Amygdala (tissue), 56 donors: ENCODE measurements at places on chromosomes 7 and 10.
A peak's percentile ranks its signal among the peaks of the same experiment; 100 is the strongest.

DNA sequence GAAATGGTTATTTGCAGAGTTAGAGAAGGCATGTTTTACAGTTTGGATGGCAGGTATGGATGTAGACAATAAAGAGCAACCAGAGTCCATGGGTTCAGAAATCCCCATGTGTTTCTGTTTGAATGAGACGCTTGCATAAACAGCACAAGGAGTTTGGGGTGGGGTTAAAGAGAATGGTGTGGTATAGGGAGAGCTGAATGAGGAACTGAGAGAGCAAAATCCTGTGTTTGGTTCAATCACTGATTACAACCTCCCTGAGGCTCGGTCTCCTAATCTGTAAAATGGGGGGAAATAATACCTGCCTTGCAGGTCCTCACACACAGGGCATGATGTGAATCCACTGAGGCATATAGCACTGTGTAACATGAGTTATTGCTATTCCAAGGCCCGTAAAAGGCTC lies 23.7 kb downstream of the CAV1 start:
- no peak for DNase-seq

DNA sequence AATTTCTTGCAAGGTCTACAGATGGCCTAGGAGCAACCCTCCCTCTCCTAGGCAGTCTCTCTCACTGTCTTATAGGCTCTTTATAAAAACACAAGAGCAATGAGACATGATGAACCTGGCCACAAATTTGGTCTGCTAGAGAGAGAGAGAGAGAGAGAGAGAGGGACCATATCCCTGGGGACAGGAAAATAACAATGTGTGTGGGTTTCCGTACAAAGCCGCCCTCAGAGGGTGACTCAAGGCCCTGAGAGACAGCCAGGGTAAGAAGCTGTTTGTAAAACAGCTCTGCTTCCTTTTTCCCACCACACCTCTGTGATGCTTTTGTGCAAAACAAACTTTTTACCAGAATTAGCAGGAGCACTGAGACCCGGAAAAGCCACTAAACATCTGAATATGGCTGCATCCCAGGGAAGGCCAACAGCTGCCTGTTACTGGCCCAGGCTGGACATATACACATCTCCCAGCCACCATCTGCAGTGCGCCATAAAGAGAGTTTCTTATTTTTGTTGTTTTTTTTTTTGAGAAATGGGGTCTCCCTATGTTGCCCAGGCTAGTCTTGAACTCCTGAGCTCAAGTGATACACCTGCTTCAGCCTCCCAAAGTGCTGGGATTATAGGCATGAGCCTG lies 18.4 kb downstream of the GIMAP5 start:
- no peak for DNase-seq

DNA sequence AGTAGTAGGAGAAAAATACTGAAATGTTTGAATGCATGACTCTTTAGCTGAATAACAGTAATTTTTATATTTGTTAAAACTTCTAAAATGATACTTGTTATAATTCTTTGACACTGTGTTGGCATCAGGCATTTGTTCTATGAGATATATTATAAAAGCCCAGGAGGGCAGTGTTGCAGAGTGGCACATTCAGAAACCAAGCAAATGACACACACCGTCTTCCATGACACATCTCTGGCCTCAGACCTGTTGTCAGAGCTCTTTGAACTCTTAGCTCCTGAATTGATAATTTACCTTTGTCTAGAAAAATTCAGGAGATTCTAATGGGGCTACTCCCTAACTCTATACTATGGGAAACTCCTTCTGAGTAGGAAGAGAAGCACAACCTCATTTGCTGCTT lies 62.4 kb upstream of the MDFIC start:
- no peak for DNase-seq

- DNase-seq, result no peak
Measured at GRCh38 chr10:43236176-43236850, 30.6 kb downstream of the RASGEF1A start.

DNA sequence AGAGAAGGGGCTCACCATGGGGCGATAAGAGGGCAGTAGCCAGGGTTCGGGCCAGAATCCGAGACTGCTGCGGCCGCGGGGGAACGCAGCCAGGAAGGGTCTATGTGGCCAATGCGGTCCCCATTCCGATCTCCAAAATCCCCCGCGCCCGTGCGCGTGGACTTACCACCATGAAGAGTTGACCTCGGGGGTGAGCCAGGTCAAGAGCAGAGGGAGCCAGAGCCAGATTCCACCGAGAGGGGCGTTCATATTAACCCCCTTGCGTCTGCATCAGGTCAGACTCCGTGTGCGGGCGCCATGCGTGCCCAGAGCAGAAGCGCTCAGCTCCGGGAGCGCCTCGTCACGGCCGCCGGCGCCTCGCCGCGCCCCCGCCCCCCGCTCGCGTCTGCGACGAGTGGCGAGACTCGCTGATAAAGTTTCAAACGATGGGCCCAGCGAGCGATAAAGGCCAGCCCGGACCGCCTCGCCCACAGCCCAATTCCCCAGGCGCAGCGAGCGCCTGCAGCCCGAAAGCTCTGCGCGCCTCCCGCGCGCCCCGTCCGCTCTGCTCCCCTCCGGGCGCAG lies at the start of gene WNT2:
Gene WNT2, minus strand, starts transcription at position 318 of the 564 bp plus-strand sequence. Its CDS starts 69 bp downstream, at position 249.
- DNase-seq, result no peak

GRCh38 chr7:4884164-4884563 lies 648 bp upstream of the RADIL start:
- no peak for DNase-seq

DNA sequence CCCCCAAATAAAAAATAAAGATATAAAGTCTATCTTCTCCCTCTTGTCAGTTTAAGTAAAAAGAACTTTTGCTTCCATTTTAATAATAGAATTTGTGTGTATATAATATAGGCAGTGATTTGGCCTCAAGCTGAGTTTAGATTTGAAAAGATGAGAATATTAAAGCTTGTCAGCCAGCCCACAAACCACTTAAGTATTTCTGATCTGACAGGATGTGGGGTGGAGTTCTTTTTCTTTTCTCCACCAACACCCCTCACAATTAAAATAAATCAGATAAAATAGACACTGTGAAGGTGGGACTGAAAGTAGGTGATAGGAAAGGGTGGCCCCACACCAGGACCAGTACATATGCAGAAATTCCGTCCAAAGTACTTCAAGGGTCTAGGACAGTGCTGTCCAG lies 714.1 kb downstream of the AUTS2 start:
- no peak for DNase-seq

DNA sequence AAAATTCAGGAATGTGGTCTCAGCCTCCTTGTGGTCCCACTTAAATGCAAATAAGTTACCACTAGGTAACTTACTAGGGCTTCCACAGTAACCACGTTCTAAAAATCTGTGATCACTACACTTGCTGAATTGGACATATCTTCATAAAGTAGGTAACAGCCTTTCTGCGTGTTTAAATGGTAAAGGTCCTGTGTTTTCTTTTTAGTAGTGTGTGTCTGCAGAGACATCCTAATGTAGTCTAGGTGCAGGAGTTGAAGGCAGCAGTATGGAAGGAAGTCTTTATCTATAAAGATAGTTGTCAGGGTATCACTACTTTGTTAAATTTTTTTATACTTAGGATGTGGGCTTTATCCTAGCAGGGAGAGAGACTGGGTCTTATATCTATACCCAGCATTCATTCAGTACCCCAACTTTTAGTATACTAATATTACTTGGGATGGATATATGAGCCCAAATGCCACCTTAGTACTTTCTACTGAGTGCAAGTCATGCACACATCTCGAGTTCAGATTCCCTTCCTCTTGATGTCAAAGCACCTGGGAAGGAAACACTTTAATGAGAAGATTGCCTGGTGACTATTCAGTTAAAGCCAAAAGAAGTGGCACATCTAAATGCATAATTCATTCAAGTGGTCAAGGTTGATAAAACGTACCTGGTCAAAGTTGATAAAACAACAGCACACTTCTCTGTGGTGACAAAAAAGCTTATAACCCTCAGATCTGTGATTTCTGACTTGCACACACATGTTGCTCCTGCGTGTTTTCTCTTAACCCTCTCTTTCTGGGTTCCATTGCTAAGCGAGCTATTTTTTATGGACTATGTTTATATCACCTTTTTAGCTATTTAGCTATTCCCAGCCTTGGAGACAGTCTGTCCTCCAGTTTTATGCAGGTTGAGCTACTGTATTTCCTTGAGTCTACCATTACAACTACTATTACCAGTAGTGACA lies 281.1 kb upstream of the DKK1 start:
- no peak for DNase-seq

- DNase-seq, result peak; percentile 57
Measured at GRCh38 chr10:124138195-124138882, 44.9 kb upstream of the CHST15 start.
